CD4-positive, alpha-beta T cell treated with Interleukin-4 for 4 hours (primary cell): ENCODE measurements at places on chromosomes 12 and 14.

- DNase-seq = no peak
Observed at GRCh38 chr14:64364907-64365306, 23.2 kb upstream of the MTHFD1 start.

DNA sequence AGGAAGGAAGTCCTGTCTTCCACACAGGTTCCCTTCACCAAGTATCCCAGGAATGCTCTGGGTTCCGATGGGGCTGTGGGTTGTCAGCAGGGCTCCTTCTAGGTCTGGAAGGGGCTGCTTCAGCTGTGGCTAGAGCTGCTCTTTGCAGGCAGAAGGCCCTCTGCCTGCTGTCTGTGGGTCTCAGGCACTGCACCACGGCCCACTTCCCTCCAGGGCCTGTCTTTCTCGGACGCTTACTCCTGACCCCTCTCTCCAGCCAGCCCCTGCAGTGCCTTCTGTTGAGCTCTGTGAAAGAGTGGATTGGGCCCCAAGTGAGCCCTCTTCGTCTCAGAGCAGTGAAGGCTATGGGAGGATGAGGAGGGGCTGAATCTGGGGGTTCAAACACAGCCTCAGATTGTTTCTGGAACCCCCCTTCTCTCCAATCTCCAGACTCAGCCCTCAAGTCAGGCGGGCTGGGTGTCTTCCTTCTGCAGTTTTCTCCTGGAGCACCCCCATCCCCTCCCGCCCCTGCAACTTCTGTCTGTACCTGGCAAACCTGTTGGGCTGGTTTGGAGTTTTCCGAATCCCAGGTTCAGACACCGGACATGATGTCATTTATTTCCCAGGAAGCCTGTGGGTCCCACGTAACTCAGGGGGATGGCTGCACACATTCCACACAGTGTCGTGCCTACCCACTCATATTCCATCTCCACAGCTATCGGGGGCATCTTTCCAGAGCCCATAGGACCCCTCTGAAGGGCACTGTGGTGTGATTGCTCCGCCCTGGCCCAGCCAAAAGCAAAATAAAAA lies 24.9 kb upstream of the SPPL3 start:
- DNase-seq = no peak

- DNase-seq = no peak
Observed at GRCh38 chr14:103724116-103724515, 8.5 kb downstream of the ZFYVE21 start.

DNA sequence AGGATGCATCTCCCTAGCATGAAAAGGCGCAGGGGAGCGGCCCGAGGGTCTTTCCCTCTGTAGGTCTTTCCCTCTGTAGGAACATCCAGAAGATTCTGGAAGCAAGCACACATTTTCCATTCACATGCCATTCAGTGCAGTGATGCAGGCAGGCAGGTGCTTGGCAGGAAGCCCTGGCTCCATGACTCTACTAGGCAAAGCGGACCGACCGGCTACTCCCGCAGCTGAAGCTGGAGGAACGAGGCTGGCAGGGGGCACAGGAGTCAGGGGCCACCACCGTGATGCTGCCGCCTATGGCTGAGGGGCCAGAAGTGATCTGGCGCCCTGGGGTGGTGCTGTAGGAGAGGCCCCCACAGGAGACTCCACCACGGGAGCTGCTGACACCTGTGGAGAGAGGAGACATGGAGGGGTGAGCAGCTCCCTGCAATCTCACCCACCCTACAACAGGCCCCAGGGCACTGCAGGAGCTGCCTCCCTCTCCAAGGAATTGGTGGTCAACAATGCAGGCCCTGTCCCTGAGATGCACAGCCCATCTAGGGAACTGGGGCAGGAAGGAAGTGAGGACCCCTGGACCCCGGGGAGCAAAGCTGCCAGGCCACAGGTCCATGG lies 6.5 kb downstream of the KRT85 start:
- no peak for DNase-seq

GRCh38 chr12:30878024-30878423 lies 48.5 kb upstream of the TSPAN11 start:
- DNase-seq = no peak

DNA sequence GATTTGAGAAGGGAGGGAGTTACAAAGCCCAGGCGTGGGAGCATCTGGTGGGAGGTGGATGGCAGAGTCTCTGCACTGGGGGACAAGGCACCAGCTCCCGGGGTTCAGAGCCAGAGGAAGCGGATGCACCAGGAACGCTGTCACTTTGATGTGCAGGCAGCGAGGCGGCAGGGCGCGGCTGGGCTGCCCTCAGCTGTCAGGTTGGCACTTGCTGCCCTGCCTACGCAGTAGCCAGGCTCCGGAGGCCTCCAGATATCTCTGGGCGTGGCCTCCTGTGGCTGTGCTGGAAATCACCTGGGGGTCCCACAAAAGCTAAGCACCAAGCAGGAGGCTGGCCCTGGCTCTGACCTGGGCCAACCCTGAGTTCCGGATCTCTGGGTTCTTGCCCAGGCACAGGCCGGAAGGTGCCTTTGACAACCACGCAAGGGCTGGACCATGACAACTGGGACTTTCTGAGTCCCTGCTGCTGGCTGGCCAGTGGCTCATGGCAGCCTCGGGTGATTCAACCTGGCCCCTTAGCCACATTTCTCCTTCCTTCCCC lies 62.1 kb upstream of the MAP1LC3B2 start:
- DNase-seq = no peak

GRCh38 chr12:52648012-52648550 lies 3.9 kb downstream of the KRT2 start:
- DNase-seq = no peak

DNA sequence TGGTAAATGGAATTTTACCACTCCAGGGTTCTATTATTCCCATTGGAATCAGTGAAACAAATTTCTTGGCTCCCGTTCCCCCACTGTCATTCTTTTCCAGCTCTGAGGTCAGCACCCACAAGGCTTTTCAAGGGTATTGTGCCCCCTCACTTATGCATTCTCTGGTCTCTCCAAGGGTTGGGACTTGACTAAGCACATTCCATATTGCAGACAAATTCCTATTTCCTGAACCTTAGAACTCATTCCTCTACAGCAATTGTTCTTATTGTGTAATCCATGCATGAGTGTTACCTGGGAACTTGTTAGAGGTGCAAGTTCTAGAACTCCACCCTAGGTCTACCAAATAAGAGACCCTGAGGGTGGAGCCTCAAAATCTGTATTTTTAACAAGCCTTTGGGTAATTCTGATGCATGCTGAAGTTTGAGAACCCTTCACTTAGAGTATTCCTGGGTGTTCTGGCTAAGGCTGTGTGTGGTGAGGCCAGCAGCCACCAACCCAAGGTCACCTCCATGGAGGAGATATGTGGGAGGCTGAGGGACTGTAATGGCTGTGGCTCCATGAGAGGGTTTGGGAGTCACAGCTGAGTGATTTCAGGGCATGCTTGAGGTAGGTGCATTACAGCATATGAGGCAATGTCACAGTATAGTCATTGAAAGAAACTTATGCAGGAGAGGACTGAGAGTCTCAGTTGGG lies 150.9 kb downstream of the TTC6 start:
- DNase-seq = no peak

DNA sequence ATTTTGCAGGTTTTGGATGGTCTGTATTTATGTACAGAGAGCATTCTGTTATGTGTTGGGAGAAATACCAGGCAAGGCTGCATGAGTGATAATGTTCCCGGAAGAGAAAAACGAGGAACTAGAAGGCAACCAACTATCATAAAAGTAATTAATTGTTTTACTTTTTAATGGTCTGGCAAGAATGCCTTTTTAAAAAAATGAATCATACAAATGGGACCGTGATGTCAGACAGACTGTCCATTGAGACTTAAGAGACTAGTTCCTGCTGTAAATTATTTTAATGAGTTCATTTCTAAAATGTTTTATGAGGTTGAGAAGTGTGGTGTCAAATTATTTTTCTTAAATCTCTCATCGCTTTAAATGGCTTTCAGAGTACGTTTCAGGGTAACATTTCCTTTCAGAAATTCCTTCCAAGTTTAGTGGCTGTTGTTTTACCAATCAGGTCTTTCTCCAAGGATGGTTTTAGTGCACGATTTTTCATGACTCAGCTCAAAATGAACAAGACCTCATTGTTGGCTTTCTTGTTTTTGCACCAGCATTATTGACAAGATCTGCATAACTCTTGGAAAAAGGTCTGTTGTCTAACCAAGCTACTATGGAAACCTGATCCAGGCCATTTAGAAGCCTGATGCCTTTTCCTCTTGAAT lies 86.1 kb upstream of the ARHGAP5 start:
- no peak for DNase-seq

- DNase-seq = peak; percentile 64
Observed at GRCh38 chr14:24674204-24674970, 40.4 kb upstream of the GZMB start.

DNA sequence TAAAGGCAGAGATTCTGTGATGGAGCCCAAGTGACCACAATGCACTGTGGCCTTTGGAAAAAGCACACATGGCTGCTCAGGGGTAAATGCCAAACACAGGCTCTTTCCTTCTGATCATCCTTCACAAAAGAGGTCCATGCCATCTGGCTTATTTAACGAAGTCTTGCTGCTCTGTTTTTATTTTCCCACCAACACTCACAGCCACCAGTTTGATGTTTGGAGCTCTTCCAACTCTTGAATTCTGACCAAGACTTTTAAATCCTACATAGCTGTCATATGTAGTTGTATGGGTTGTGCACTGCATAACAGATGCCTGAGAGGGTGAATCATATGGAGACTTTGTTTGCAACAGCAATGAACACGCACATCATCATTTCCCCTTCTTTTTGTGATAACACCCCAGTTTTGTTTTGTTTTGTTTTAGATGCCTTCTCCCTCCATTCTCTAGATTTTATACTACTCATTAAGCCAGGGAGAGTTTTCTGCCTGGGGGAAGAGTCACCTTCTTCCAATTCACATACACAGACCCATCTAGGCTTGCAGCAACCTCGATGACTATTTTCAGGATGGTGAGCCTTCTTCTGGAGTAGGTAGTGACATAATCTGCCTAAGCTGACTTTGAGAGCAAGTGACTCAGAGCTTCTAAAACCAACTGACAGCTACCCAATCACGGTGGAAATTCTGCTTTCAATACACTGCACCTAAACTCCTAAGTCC lies 145.2 kb upstream of the WSCD2 start:
- no peak for DNase-seq

DNA sequence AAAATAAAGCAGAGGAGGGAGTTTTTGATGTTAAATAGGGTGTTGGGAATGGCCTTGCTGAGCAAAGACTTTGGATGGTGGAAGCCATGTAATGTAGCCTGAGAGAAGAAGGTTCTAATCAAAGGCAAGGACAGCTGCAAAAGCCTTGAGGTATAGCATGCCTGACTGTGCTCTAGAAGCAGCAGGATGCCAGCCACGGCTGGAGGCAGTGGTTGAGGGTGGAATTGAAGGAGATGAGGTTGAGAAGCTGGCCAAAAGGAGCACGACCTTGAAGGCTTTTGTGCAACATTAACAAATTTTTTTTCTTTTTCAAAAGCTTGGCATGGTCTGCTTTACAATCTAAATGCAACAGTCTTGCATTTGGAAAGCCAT lies 42.3 kb upstream of the CSRP2 start:
- no peak for DNase-seq

DNA sequence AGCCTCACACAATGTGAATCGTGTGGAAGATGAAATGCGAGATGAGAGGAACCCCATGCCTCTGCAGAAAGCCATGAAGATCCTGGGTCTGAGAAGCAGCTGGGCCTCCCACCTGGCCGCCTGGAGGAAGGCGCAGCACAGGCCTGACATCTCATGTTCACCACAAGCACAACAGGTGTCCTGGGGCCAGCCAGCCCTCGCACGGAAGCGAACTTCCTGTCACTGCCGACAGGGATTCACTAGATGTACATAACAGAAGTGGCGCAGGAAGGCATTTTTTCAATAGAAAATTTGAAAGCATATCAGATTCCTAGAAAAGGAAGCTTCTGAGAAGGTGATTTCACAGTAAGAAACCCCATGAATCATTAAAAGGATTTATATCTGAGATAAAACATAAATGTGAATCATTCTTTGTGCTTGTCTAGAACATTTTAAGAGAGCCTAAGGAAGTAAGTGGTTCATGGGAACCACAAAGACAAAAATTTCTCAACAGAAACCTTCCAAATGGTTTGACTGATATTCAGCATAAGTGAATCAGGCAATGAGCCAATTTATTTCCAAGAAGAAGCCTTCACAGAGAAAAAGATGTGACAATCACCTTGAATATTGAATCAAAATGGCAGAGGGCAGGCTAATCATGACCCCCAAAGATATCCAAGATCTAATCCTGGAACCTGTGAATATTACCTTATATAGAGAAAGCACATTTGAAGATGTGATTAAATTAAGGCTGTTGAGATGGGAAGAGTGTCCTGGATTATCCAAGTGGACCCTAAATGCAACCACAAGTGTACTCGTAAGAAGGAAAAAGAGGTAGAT lies 311.9 kb downstream of the DUSP6 start:
- peak; percentile 84 for DNase-seq

- no peak for DNase-seq
Observed at GRCh38 chr12:44127966-44128710, 292.3 kb downstream of the TMEM117 start.

DNA sequence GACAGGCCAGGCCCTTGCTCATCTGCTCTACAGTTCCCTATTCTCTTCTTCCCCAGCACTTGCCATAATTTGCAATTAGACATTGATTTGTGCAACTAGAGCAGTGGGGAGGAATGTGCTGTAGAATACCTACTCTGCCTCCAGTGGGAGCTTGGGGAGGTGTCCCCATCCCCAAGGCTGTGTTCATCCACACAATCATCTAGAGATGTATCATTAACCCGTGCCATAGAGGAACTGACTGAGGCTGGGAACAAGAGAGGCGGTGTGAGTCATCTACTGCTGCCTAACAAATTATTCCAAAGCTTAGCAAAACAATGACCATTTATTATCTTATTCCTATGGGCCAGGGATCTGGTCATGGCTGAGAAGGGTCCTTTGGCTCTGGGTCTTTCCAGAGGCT lies 5.1 kb upstream of the OTUB2 start:
- DNase-seq = no peak

- DNase-seq = no peak
Observed at GRCh38 chr12:66508025-66508424, 170.9 kb downstream of the GRIP1 start.

GRCh38 chr14:67187826-67188225 lies 1.4 kb upstream of the GARIN2 start:
- no peak for DNase-seq

DNA sequence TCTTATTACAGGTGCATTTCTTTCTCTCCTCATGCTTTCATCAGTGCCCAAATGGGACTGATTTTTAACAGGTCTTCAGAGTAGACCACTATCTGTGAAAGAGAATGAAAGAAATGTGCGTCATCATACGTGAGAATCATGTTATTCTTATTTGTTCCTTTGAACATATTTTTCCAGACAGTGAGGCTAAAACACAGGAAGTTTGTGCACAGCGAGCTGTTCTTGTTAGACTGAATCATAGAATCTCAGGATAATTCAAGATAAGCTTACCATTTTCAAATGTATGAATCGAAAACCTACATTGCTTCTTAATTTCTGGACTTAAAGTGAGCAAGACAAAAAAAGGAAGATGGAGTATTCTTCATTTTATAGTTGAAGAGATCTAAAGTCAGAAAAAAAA lies 383.1 kb downstream of the EGLN3 start:
- no peak for DNase-seq

- DNase-seq = no peak
Observed at GRCh38 chr12:76035045-76035444, 3.5 kb upstream of the PHLDA1 start.
